Kidney (tissue), 22 donors: ENCODE measurements at places on chromosomes 13 and 19.

- H3K27me3 ChIP-seq: no peaks in the 10 kb centered on the region
- no peaks in the 10 kb centered on the region for H3K4me1 ChIP-seq
- no peak overlapping the region for H3K4me3 ChIP-seq
- DNase-seq: no peak
These were observed 21.9 kb downstream of the VRK3 start for GRCh38 chr19:50003254-50003788.

GRCh38 chr19:13963603-13964105 lies 11.3 kb downstream of the DCAF15 start:
- H3K4me3 ChIP-seq: no peak overlapping the region
- DNase-seq: no peak
- H3K36me3 ChIP-seq: peaks cover 28% of the 10 kb centered on the region
- H3K27ac ChIP-seq: no peak overlapping the region
- no peaks in the 10 kb centered on the region for H3K27me3 ChIP-seq
- H3K4me1 ChIP-seq: no peaks in the 10 kb centered on the region

GRCh38 chr19:47821460-47822020 lies at the start of gene CRX:
Gene CRX (plus strand): TSS chr19:47821937. CDS start chr19:47834444, 12,507 bp downstream.
- DNase-seq: no peak
- H3K4me3 ChIP-seq: no peak within 1 kb of the TSS
- no peaks in the 10 kb centered on the region for H3K4me1 ChIP-seq
- H3K36me3 ChIP-seq: no peaks in the 10 kb centered on the region
- no peak within 1 kb of the TSS for H3K27ac ChIP-seq
- peaks cover 2% of the 10 kb centered on the region for H3K27me3 ChIP-seq

GRCh38 chr13:114174529-114174961 lies 4.5 kb upstream of the CFAP97D2 start:
- no peaks in the 10 kb centered on the region for H3K27me3 ChIP-seq
- H3K36me3 ChIP-seq: no peaks in the 10 kb centered on the region
- no peak overlapping the region for H3K4me3 ChIP-seq

GRCh38 chr13:56187331-56187730 lies 953.4 kb upstream of the PRR20A start:
- no peaks in the 10 kb centered on the region for H3K27me3 ChIP-seq
- no peak overlapping the region for H3K27ac ChIP-seq
- H3K4me3 ChIP-seq: no peak overlapping the region
- H3K4me1 ChIP-seq: no peaks in the 10 kb centered on the region

DNA sequence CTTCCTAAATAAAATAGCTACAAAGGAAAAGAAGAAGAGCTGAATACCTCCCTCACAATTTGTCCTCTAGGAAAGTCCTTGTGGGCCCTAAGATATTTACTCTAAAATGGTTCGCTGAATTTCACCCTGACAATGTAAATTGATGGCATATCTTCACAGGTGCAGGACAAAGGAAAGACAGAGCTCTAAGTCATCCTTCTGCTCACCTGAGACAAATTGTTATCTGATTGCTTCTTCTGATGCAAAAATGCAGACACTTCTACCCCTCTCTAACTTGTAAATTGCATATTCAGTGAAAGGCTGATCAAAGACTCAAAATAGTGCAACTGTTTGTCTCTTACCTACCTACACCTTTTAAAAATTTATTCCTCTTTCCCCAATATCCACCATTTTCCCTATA lies 747.2 kb upstream of the PRR20A start:
- H3K27me3 ChIP-seq: no peaks in the 10 kb centered on the region
- no peaks in the 10 kb centered on the region for H3K36me3 ChIP-seq
- DNase-seq: no peak
- no peak overlapping the region for H3K4me3 ChIP-seq
- no peaks in the 10 kb centered on the region for H3K4me1 ChIP-seq

DNA sequence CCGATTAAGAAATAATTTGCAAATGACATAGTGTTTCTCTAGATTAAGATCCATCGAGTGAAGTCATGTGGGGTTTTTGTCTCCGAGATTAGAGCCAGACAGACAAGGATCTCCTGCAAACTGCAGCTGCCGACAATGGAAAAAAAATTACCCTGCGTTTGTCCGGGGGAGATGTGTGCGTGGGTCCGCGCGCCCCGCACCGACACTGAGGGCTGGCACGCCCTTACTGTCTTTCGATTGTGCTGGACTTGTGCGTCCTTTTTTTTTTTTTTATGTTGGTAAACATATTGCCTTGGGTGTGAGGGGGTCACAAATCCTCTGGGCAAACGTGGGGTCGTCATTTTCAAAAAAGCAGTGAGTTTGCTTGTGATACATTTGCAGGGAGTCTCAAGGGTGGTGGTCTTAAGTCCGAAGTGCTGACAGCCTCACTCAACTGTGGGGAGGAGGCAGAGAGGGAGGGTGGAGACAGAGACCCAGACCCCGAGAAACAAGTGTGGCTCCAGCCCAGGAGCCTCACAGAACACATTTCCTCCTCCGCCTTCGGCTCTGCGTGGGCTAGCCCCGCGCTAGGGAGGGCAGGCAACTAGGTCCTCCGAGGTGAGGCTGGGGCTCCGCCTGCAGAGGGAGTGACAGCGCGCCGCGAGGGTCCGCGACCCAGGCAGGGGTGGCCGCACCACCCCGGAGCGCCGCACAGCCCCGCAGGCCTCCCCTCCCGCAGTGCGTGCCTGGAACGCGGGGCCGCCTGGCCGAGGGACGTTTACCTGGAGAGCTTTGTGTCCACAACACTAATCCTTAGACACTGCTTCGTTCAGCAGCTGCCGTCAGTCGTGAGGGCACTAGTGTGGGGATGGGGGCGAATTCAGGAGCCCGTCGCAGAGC lies 11.7 kb upstream of the SOX1 start:
- no peak for DNase-seq
- H3K4me1 ChIP-seq: no peaks in the 10 kb centered on the region
- peaks cover 66% of the 10 kb centered on the region for H3K27me3 ChIP-seq
- H3K4me3 ChIP-seq: no peak overlapping the region
- no peak overlapping the region for H3K27ac ChIP-seq

GRCh38 chr13:61989978-61990377 lies 574.3 kb upstream of the PCDH20 start:
- DNase-seq: no peak
- H3K4me3 ChIP-seq: no peak overlapping the region
- H3K4me1 ChIP-seq: no peaks in the 10 kb centered on the region
- H3K27me3 ChIP-seq: no peaks in the 10 kb centered on the region
- no peaks in the 10 kb centered on the region for H3K36me3 ChIP-seq

DNA sequence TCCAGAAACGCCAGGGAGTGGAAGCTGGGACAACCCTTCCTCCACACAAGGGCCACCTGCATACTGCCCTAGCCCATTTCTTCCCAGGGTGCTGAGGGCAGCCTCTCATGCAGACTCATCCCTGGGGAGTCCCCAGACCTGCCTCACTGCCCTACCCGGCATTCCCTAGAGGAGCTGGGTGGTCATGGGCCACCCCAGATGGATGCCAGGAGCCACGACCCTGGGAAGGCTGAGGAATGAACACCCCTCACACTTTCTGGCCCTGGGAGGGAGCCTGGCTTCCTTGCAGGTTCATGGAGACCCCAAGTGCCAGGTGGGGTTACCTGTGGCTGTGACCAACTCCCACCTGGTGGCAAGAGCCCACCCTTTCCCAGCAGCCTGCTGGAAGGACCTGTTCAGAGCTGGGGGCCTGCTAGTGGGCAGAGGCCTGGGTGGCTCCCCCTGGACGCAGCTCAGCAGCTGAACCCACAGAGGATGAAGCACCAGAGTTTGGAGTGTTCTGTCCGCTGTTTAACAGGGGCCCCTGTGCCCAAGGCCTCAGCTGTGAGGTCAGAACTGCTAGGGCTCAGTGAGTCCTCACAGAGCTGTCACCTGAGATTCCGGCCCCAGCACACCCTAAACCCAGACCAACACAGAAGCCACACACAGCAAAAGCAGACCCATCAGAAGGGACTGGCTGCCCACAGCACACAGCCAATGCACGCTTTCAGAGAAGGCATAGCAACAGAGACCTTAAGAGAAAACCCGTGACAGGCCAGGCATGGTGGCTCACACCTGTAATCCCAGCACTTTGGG lies 6.6 kb downstream of the ACP4 start:
- no peak overlapping the region for H3K27ac ChIP-seq
- peaks cover 10% of the 10 kb centered on the region for H3K36me3 ChIP-seq
- DNase-seq: no peak
- no peaks in the 10 kb centered on the region for H3K27me3 ChIP-seq

DNA sequence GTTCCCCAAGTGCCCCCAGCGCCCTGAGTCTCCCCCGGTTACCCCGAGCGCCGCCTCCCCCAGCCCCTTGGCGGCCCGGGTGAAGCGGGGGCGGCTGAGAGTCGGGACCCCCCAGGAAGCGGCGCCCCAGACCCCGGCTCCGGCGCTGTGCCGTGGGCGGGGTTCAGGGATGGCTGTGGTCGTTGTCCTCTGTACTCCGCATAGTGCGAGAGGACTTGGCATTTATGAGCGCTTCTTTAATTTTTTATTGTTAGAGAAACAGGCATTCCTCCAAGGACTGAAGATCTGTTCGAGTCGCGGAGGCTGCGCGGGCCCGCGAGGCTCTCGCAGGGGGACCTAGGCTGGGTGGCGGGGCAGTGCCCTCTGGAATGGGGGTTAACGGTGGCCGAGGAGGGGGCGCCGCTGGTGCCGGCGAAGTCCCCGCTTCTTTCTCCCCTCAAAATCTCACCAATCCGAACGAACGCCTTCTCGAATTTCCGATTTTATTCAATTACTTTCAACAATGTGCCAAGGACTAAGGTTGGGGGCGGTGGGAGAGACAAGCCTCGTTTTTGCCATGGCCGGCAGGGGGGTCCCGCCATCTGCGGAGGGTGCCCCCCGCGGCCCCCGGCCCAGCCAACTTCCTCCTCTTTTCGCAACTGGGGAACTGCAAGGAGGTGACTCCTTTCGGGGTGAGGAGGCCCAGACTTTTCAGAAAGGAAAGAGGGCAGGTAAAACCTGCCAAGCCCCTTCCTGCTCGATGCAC lies 596 bp upstream of the GJB2 start:
- H3K27ac ChIP-seq: no peak overlapping the region
- H3K27me3 ChIP-seq: peaks cover 24% of the 10 kb centered on the region
- peak; percentile 32 for DNase-seq
- no peak overlapping the region for H3K4me3 ChIP-seq
- H3K4me1 ChIP-seq: peaks cover 4% of the 10 kb centered on the region

DNA sequence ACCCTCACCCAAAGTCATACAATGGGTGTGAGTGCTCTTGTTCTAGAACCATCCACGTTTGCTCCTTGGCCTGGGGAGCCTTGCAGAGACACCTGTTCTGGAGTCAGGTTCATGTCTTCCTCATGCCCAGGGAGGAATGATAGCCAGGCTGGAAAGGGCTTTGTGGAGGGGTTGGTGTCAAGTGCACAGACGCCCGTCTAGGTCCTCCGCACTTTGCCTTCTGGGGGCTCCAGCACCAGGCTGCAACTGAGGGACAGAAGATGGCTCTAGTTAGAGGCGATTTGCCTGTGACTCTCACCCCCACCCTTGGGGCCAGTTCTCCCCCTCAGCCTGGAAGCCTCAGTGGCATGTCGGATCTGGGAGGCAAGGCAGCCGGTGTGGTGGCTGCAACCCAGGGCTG lies 47.2 kb upstream of the ZNF536 start:
- no peaks in the 10 kb centered on the region for H3K4me1 ChIP-seq
- no peaks in the 10 kb centered on the region for H3K36me3 ChIP-seq
- no peaks in the 10 kb centered on the region for H3K27me3 ChIP-seq
- H3K4me3 ChIP-seq: no peak overlapping the region
